ENCODE measurements at places on chromosomes 13 and 19. TPM values are rescaled to one million over a fixed set of nuclear protein-coding genes. Genes with fewer than 3 reads are reported as not detected.
A peak's percentile ranks its signal among the peaks of the same experiment; 100 is the strongest.

The ZNF132 gene
- 5.6 TPM for total RNA-seq

DNA sequence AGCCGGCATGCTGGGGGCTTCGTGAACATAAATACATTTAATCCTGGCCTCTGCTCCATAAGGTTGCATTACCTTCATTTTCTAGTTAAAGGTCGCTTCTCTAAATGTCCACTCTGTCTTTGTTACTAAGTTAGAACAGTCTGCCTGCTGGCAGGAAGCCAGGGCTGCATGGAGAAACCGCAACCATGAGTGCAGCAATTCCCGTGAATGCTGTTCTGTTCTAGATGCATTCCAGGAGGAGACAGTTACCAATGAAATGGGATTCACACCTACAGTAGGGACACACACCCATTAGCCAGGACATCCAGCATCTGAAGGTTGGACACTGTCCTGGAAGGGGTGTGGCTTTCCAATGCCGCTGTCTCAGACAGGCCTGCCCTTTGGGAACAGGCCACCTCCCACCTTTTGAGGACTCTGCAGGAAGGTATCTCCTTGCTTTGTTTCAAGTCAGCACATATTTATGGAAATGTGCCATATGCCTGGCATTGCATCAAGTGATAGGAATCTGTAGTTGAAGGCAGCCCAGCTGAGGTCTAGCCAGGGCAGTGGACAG lies 129.7 kb downstream of the SLC7A1 start:
- DNase-seq, result peak; percentile 55

DNA sequence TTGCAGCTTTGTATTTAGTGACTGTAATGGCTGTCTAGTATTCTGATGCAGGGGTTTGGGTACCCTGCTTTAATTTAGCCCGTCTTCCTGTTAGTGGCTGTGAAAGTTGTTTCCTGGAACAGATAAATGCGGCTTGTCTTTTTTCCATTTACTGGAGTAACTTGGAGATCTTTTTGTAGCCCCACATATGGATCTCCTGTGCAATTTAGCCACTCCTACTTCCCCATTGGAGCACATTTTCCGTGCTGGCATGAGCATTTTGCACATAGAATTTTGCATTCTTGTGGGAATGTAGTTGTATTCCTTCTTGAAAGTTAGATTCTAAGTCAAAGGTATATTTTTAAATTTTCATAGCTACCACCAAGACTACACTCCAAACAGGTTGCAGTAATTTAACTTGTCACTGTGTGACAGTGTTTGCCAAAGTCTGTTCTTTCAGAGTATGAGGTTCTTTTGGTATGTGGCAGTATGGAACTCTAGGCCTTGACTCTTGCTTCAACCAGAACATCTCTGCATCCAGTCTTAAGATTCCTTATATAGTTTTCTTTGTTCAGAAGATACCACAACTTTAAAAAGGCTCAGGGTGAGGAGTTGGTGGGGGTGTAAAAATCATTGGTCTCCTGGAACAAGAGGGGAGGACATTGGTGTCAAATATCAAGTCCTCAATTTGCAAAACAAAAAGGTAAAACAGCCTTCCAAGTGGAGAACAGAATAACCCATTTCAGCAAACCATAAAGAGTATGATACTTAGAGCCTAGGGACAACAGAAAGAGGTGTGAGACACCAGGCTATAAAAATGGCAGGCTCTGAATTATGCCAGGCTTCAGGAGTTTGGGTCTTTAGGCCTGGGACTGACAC lies 21.1 kb upstream of the CCDC97 start:
- no peak for DNase-seq

The NEK5 gene
- 0.07 TPM for total RNA-seq

DNA sequence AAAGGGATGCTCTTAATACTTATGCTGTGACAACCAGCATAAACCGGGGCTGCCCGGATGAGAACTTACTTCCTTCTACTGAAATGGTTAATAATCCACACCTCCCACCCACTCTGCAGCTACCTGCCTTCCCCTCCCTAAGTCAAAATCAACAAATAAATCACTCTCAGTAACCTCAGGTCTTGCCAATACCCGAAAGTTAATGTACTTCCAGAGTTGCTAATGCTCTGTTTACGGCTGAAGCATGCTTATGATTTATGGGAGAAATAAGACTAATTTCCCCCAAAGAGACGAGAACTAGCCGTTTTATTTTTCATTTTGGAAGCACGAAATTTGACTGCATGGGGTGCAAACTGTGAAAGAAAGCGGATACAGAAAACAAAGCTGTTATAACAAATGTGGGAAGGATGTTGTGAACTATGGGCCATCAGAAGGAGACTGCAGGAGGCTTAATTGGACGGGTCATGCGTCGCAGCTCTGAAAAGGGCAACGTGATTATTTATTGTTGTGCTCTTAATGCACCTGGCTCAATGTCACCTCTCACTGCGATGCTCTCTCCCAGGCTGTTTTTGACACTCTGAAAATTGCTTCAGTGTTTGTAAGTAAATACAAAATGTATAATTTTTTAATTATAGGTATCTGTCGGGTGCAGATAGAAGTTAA lies 114.0 kb upstream of the SLC7A1 start:
- DNase-seq, result no peak

GRCh38 chr13:27359199-27359821 lies 65.1 kb upstream of the GTF3A start:
- DNase-seq, result no peak

DNA sequence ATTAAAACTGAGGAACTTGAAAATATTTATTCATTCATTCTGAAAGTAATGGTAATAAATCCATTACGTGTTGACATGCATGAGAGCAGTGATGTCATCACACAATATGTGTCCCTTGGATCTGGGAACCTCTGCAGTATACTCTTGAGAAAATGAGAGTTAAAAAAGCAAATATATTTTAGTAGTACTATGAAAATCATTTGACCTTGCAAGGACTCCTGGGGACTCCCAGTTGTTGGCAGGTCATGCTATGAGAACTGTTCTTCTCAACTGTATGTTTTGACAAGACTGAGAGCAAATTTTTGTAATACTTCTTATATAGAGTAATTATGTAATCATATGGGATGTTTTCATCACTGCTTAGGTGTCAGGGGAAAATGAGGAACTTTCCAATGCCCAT lies 249.4 kb downstream of the PCCA start:
- DNase-seq, result no peak

- no peak for DNase-seq
These were observed 685 bp downstream of the VWA8 start for GRCh38 chr13:41960211-41960636.

DNA sequence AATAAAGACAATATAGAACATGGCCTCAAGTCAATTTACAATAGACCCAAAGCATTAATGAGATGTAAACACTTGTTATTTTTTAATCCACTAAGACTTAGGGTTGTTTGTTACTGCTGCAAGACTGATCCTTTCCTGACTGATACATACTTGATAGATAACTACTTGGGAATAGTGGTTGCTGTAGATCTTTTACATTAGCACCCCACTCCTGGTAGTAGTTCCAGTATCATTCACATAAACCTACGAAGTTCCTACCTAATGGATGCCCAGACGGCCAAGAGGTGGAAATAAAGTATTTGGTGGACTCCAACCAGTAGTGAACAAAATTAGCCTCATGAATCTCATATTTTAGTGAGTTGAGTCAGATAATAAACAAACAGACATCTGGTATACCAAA lies 26.9 kb downstream of the ADGRE1 start:
- DNase-seq, result no peak

DNA sequence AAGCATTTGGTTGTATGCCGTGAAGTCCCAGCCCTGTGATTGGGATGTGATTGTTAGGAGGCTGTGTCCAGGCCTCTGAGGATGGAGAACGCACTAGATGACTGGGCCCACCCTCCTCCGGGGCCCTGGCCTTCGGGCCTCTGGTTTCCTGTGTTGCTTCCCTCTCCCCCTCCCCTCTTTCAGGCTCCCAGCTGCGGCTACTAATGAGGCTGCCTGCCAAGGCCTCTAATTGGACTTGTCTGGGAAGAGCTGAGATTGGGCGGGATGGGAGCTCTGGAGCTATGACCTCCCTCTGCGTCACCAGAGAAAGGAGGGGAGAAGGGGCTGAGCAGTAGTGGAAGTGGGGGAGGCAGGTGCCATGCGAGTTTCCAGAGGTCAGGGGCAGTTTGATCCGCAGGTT lies 9.9 kb downstream of the PTH2 start:
- no peak for DNase-seq

The KLF1 gene
- total RNA-seq, result not detected

DNA sequence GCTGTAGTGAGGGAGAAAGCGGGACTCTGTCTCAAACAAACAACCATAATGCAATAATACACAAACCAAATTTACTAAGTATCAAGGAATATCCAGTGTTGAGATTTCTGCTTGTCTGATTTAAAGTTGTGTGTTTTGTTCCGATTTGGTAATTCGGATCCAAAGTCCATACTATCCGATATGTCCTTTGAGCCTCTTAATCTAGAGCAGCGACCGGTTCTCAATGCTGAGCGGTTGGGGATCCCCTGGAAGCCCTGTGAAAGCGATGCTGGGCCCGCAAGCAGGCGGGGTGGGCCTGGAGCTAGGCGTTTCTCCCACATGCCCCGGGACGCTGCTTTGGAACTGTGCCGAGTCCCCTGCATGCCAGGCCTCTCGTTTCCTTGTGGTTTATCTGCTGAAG lies 20.2 kb downstream of the C19orf44 start:
- no peak for DNase-seq

GRCh38 chr13:24123761-24124160 lies 36.8 kb upstream of the SPATA13 start:
- no peak for DNase-seq

All from foreskin keratinocyte (primary cell).